HAP-1 (cell line): ENCODE measurements at places on chromosomes 13 and 19.
A peak's percentile ranks its signal among the peaks of the same experiment; 100 is the strongest.

DNA sequence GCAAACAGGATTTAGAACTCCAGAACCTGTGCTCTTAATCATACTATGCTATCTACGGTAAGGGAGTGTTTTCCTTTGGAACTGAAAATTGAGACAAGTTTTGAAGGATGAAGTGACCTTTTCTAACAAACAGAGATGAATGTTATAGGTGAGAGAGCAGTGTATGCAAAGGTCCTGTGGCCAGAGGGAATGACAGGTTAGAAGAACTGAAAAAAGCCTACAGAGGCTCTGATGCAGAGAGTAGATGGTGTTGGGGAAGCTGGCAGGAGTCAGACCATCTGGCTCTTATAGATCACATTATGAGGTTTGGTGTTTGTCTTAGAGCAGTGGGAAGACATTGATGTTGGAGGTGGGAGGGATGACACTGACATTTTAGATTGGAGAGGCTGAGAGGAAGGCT is 2.0 kb downstream of the PCCA start:
- DNase-seq = no peak

GRCh38 chr19:31518216-31519020 is 169.2 kb upstream of the TSHZ3 start:
- DNase-seq = no peak

GRCh38 chr13:100196375-100196774 is 107.5 kb downstream of the PCCA start:
- DNase-seq = no peak

GRCh38 chr13:23356368-23356767 is 77.1 kb downstream of the SACS start:
- no peak for DNase-seq

- DNase-seq = no peak
These were observed 406.7 kb upstream of the ZNF507 start for GRCh38 chr19:31938675-31939074.

DNA sequence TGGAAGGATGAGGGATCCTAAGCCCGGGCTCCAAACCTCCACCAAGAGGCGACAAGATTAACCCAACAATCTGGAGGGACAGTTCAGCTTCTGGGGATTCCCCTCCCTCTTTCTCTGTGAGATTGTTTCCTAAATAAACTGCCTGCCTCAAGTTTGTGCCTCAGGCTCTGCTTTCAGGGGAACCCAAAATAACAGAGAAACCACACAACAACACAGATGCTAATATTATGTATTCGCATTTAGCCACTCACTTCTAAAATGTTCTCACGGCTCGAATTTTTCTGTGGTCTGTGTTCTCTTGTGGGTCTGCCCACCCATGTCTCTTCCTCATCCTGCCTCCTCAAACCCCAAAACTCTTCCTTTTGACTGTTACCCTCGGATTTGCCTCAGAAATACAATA is 1381.1 kb upstream of the SLC10A2 start:
- no peak for DNase-seq

DNA sequence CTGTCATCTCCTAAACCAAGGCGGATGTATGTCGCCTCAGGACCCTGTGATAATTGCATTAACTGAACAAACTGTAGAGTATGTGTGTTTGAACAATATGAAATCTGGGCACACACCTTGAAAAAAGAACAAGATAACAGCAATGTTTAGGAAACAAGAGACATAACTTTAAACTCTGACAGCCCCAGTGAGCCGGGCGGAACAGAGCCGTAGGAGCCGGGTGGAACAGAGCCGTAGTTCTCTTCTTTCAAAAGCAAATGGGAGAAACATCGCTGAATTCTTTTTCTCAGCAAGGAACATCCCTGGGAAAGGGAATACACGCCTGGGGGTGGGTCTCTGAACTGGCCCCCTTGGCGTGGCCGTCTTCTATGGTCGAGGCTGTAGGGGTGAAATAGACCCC is 31.8 kb upstream of the ZNF675 start:
- no peak for DNase-seq

DNA sequence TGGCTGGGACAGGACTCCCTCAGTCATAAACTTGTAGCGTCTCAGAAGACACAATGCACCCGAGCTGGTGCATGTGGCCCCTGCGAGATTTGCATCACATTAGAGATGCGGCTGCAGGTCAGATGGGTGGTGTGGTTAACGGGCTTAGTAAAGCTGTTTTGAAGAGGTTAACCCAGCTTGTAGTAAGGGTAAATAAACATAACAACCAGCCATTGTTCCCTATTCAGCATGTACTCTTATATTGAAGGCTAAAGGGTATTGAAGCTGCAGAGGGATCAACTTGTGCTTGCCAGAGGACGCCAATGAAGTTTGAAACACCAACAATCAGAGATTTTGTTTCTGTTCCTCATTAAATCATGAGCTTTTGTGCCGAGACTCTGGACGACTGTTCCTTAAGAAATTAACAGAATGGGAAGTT is 79.4 kb downstream of the ZIC5 start:
- DNase-seq = peak; percentile 89

DNA sequence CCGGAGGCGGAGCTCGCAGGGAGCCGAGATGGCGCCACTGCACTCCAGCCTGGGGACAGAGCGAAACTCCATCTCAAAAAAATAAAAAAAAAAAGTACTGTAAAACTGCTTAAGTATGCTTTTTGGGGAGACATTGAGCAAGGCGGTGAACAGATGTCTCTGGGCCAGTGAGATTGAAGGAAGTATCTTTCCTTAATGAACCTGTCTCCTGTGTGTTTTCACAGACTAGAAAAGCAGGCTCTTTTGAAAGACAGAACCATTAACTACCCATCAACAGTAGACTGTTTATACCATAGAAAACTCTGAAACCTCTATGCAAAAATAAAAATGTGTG is 1.5 kb upstream of the ECH1 start:
- no peak for DNase-seq

- no peak for DNase-seq
These were observed 5.7 kb downstream of the PAK4 start for GRCh38 chr19:39131255-39131755.

DNA sequence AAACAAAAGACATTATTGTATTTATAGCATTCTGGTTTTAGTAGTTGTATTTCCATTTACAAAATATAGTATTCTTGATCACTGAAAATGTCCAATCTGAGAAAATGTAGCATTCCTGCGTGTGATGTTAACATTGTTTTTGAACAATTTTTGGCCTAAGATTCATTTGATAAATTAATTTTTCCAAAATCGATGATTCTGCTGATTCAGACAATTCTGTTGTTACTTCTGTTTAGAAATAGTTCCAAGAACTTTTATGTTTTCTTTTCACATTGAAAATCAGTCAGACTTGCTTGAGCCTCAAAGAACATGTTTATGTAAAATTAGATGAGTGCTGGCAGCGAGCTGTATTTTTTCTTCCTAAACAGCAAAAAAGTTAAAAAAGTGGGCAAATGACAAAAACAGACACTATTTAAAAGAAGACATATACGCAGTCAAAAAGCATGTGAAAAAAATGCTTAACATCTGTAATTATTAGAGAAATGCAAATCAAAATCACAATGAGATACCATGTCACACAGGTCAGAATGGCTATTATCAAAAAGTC is 804.5 kb upstream of the MIR17HG start:
- no peak for DNase-seq

- no peak for DNase-seq
These were observed 6.8 kb downstream of the CYSLTR2 start for GRCh38 chr13:48660361-48661076.

- peak; percentile 56 for DNase-seq
These were observed at the start of gene MEX3D for GRCh38 chr19:1568320-1569019. Gene MEX3D, minus strand, starts transcription at chr19:1568325. Its CDS starts 267 bp downstream, at chr19:1568058.

DNA sequence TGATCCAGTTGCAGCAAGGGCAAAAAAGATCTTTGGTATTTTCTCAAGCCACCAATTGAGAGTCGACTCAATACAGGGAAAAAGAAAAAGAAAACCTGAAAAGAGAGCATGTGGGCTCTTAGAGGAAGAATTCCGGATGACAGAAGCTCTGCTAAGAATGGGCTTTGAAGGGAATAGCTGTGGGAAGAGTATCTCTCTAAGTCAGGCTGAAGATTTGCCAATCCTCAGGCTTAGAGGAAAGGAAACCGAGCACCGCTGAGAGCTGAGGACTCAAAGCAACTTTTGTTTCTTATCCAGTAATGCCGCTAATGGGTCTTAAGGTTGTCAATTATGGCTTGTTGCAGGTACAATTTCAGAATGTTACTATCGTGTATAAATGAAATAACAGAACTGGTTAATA is 166.4 kb downstream of the EFNB2 start:
- DNase-seq = no peak

DNA sequence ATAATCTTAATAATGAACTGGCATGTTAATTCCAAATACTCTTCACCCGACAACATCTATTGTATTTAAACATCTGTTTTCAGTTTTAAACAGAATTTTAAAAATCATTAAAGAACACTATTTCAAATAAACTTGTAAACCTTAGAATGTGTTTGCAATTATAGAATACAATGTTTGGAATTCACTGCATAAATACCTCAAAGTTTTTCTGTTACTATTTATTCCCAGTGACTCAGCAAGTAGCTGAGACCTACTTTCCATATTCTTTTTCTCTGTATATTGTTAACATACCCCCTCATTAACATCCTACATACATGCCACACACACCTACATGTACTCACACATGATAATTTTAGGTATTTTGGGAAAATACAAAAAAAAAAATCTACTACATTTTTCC is 1134.3 kb downstream of the SLITRK1 start:
- DNase-seq = no peak

DNA sequence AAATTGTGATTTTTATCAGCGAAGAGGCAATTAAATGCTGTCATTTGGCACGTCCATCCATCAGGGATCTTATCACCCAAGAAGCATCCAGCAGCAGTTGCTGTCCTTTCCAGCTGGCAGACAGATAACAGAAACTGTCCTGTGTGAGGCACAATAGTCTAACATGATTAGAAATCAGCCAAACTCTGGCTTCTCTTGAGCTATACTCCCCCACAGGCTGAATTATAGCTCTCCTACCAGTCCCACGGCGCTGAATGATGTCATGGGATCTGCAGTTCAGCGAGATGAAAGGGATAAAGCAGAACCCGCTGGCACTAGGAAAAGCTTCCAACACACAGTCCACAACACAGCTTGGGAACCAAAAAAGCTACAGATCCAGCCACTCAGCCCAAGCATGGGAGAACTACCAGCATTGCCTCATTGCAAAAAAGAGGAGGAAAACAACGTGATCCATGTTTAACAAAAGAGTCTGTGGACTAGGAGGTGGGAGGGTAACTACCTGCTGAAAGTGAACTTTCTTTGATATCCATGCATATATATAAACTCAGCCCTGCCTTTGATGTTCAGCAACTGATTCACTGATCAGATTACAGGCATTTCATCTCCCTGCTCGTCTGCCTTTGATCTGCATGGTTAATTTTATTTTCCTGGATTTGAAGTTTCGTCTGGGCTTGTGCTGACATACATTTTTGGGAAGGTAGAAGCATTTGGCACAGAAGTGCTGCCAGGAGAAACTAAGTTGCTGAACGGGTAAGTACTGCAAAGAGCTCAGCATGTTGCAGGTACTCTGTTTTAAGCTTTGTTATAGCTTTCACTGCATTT is at the start of gene TNFRSF19:
TNFRSF19 (plus strand) TSS at position 314 of the 822 bp plus-strand sequence. CDS start 19,772 bp downstream, outside the sequence.
- DNase-seq = peak; percentile 45

- DNase-seq = no peak
These were observed 2.0 kb downstream of the LRFN1 start for GRCh38 chr19:39318690-39319089.
